ENCODE measurements at places on chromosomes 7 and 10. TPM values are rescaled to one million over a fixed set of nuclear protein-coding genes. Genes with fewer than 3 reads are reported as not detected.

GRCh38 chr7:97601931-97602457 is 129.9 kb upstream of the TAC1 start:
- DNase-seq: no peak
- no peak overlapping the region for H3K4me3 ChIP-seq
- no peaks in the 10 kb centered on the region for H3K36me3 ChIP-seq
- 0 out of 3 replicates have a peak, but pooled peaks cover 3% of the 10 kb centered on the region for H3K27me3 ChIP-seq
- H3K27ac ChIP-seq: no peak overlapping the region

GRCh38 chr7:16365952-16366351 is 55.4 kb downstream of the CRPPA start:
- H3K4me3 ChIP-seq: no peak overlapping the region
- no peaks in the 10 kb centered on the region for H3K4me1 ChIP-seq
- H3K27me3 ChIP-seq: no peaks in the 10 kb centered on the region
- DNase-seq: no peak
- H3K36me3 ChIP-seq: no peaks in the 10 kb centered on the region

DNA sequence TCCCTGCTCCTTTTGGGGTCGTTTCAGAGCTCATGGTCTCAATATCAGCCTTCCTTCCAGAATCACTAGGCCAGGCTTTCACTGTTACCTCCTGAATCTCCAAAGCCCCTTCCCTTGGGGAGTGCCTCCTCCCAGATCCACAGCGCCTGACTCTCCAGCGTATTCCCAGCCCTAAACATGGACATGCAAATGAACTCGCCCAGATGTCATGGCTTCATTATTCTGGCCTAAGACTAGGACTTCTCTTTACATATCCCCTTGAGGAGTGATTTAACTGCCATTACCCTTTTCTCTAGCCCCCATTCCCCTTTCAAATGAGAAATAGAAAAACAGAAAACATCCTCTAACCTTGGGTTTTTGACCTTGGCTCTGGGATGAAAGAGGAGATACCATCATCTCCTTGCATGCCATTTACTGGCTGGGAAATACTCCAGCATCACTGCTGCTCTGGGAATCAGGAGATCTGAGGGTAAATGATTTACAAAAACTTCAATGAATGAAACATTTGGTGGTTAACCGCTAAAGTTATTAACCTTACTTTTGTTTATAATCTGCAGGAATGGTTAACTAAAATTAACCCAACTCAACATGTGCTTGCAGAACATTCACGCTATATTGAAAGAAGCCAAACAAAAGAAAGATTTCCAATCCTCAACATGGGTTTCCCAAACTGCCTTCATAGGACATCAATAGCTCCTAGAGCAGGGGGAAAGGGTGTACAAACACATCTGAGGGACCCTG is 37.0 kb downstream of the FAM171A1 start:
- no peaks in the 10 kb centered on the region for H3K36me3 ChIP-seq
- H3K4me1 ChIP-seq: peaks cover 94% of the 10 kb centered on the region
- peak overlapping the region; percentile 49 for H3K4me3 ChIP-seq
- no peaks in the 10 kb centered on the region for H3K27me3 ChIP-seq

DNA sequence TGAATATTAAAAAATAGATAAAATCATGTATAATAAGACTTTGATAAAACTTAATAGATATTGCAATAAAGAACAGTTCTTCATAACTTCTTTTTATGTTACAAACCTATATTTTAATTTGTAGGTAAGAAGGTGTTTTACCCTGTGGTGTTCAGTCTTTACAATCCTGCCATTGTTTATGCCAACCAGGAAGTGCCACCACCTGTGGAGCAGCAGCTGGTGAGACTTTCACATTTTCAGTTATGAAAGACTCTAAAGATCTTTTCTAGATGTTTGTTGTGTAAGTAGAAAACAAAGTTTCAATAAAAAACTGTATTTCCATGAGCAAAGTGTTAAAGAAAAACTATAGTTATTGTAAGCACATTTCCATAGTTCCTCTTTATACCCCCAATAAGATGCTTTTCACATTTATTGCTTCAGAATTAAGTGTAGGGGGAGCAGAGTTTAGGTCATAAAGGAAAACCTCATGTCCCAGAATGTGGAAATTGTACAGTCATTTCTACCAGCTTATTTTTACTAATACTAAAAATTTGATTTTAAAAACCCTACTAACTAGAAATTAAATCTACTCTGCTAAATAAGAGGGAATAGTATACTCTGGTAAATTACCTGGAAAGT is 28.7 kb downstream of the CSGALNACT2 start:
- DNase-seq: no peak
- no peak overlapping the region for H3K27ac ChIP-seq
- no peaks in the 10 kb centered on the region for H3K36me3 ChIP-seq
- no peaks in the 10 kb centered on the region for H3K4me1 ChIP-seq
- H3K27me3 ChIP-seq: no peaks in the 10 kb centered on the region

- no peaks in the 10 kb centered on the region for H3K36me3 ChIP-seq
- H3K4me1 ChIP-seq: no peaks in the 10 kb centered on the region
- no peaks in the 10 kb centered on the region for H3K27me3 ChIP-seq
- no peak overlapping the region for H3K4me3 ChIP-seq
- H3K27ac ChIP-seq: no peak overlapping the region
- DNase-seq: no peak
Observed at GRCh38 chr10:35940141-35941041, 298.3 kb upstream of the FZD8 start.

DNA sequence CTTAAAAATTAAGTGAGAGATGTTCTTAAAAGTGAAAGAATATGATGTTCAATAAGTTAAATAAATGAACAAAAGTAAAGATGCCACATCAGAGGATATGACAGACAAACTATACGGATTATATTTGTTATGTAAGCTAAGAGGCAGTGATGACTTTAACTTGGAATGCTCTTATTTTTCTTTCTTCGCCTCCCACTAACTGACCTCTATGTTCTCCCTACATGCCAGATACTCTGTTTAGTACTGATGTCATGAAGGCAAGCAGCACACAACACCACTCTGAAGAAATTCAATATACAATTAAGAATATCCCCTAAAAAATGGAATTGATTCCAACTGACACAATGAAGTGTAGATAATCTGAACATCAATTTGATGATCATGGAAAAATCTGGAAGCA is 223.4 kb downstream of the DOCK4 start:
- no peaks in the 10 kb centered on the region for H3K27me3 ChIP-seq
- no peaks in the 10 kb centered on the region for H3K4me1 ChIP-seq
- no peak for DNase-seq
- H3K27ac ChIP-seq: no peak overlapping the region

The DPY19L1 gene
- 32.6 TPM for total RNA-seq
